ENCODE measurements at places on chromosomes 7 and 10. TPM values are rescaled to one million over a fixed set of nuclear protein-coding genes. Genes with fewer than 3 reads are reported as not detected.

GRCh38 chr7:91407942-91408341 lies 143.7 kb downstream of the FZD1 start:
- no peak for DNase-seq

DNA sequence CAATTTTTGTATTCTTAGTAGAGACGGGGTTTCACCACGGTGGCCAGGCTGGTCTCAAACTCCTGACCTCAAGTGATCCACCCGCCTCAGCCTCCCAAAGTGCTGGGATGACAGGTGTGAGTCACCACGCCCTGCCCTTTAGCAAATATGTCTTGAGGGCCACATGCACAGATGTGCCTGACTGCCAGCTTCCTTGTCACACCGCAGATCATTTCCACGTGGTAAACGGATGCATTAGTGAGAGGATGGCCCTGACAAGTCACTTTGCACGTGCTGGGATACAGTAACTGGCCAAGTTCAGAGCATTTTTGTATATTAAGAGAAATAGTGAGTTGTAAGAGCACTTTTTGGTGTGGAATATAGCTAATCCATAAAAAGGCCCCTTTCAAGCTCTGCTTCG lies 44.3 kb upstream of the FAM180A start:
- no peak for DNase-seq

- peak; percentile 18 for DNase-seq
Measured at GRCh38 chr7:84949067-84949466, 237.8 kb downstream of the SEMA3D start.

DNA sequence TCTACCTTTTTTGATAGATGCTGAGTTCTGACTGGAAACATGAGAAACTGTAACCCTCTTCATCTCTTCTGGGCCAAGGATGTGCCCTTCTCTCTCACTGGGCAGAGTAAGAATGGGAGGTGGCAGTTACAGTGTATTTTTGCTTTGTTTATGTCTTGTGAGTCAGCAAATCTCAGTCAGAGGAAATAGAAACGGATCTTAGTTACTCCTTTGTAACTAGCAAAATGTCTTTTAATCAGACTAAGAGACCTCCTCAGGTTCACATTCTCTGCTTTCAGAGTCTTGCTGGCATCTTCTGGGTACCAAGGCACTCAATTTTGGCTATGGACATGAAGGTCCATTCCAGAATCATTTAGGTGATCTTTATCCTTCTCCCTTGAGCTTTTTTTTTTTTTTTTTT lies 70.9 kb downstream of the HHEX start:
- DNase-seq = peak; percentile 50

DNA sequence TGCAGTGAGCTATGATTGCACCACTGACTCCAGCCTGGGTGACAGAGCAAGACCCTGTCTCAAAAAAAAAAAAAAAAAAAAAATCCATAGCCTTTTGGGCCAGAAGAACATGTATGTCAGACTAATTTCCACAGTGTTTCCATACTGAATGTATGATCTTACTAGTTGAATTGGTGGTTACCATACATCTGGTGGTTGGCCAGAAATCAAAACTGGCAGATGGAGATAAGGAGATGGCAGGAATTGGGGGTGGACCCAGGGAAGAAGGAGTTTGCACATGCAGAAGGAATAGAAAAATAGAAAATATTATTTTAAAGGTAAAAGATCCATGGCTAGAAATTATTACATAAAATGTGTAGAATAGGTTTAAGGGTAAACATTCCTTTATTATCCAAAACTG lies 3.7 kb upstream of the ATOH7 start:
- DNase-seq = no peak

- no peak for DNase-seq
Measured at GRCh38 chr10:52663161-52663560, 109.4 kb downstream of the MBL2 start.

DNA sequence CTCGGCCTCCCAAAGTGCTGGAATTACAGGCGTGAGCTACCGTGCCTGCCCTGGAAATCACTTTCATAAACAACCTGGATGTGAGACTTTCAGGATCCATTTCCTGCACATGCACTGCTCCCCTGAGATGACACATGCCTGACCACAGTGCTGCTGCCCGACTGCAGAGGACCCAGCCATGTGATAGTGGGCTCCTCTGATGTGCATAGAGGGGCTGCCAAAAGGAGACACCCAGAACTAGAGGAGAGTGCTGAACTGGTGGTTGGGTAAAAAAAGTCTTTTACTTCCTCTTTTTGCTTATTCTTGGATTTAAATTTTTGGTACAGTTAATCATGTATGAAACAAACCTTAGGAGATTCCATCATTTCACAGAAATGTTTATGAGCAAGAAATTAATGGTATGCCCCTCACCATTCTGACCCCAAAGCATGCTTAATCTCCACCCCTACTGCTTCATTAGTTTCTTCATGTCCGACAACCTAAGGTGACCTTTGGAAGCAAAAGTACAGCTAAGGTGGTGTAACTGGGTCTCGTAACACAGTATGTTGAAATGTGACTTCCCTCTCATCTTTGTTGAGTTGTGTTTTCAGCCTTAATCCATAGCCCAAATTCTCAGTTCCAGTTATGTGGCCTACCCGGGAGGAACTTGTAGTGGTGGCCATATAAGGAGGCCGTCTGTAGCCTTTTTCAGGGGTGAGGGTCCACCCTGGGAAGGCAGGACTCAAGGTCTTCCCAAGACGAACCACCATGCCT lies 111.1 kb downstream of the RNF216 start:
- no peak for DNase-seq

DNA sequence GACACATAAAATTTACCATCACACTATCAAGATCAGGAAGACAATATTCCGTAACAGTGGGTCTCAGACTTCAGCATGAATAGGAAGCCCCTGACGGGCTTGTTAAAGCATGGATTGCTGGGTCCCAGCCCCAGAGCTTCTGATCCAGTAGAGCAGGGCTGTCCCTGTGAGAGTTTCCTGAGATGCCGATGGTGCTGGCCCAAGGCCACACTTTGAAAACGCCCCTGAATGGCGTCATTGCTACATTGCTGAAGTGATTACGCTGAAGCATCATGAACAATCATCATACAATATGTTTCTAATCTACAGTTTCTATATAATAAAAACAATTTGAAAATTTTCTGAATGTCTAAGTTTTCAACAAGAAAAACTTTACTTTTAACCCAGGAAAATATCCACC lies 38.0 kb upstream of the TMEM72 start:
- no peak for DNase-seq

- no peak for DNase-seq
Measured at GRCh38 chr10:68428396-68429104, 21.5 kb upstream of the RUFY2 start.

DNA sequence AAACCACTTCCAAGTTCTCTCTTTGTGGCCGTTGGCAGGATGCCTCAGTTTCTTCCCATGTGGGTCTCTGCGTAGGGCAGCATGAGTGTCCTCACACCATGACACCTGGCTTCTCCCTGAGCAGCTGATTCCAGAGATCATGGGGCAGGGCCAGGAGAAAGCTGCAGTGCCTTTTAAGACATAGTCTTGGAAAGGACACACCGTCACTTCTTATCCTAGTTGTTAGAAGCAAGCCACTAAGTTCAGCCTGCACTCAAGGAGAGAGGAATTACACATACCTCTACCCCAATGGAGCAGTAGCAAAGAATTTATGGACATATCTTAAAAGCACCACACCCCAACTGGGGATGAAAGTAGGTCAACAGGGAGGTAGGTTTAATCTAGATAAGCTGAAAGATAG lies 16.4 kb downstream of the NODAL start:
- no peak for DNase-seq

DNA sequence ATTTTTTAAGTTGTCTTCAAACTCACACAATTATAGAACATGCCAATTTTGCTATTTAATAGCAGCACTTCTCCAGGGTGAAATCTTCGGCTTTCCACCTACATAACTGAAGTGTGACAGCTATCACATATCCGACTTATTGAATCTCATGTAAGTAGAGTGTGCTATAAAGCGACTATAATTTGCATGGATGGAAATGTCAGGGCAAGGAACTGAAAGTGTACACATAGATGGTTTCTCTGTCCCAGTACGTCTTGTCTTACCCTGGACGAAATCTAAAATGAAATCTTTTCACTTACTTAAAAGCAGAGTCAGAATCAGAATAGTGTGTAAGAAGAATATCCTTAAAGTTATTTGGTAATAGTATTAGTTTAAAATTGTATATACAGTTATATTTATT lies 132.3 kb downstream of the THSD7A start:
- no peak for DNase-seq

DNA sequence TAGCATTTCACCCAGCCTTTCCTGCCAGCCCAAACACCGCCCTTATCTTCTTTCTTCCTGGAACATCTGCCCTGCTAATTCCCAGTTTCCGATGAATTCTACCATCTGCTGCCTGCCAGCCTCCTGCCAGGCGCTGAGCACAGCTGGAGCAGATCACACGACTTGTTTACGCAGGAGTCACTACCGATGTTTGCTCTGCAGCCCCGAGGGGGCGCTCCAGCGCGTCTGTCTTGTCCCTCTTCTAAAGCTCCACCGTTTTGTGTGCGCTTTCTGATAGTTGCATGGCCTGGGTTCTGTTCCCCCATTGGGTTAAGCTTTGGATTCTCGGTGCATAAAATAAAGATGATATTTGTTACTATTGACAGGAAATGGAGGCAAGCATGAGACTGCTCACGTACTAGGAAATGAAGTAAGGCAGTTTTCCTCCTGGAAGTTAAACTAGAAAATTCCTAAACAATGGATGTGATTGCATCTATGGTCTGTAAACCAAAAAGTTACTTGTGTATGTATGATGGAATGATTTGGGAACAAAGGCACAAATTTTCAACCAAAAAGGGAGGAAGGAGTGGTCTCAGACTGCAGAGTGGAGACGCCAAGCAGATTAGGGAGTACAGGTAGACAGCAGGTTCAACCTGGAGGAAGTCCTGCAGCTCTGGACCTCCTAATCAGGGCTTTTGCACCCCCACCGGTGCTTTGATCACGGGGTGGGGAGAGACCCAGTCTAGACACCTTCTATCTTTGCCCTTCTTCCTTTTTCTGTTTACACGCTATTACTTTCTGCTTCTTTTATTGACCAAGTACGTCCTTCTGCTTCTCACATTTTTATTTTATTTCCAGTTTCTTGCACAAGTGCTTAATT lies 2.2 kb upstream of the RBM17 start:
- DNase-seq = peak; percentile 91

Gene LDB3
- 0.06 TPM for total RNA-seq

Gene CUZD1
- 2.5 TPM for total RNA-seq

Gene KBTBD2
- 54.1 TPM for total RNA-seq

Gene FAM24B
- total RNA-seq = 48.2 TPM

All from LHCN-M2 (cell line).